ENCODE measurements at places on chromosomes 2 and 18.

DNA sequence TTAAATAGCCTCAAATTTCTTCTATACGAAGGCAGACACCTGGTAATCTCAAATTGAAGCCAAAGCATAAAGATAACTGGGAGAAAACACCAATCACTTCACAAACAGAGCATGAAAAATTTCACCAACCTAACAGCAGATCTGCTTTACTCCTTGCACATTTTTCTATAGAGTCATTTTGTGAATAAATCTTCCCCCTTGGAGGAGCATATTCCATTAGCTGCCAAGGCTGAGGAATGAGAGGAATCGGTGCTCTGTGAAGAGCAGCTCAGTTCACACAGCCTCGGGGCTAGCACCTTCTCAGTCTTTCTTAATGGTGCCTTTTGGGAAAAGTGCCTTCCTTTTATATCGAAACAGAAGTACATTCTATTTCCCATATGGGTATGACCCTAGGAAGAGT is 1313.7 kb upstream of the NRXN1 start:
- no peak for DNase-seq

GRCh38 chr2:3113769-3114168 is 263.8 kb downstream of the EIPR1 start:
- DNase-seq: no peak

- no peak for DNase-seq
Measured at GRCh38 chr2:237254911-237255578, 158.9 kb downstream of the COL6A3 start.

DNA sequence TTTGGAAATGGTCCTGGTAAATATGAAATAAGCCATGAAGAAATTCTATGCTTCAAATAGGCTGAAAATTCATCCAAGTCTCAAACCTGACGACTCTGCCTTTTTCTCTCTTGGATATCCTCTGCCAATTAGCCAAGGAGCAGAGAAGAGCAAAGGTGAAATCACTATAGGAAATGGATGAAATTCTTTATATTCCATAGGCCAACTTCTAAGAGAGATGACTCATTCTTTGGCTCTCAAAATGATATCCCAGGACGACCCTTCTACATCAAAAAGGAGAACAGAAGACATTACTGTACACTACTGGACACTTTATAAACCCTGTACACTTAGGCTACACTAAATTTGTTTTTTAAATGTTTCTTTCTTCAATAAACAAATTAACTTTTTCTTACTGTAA is 22.7 kb downstream of the PDE1A start:
- no peak for DNase-seq

DNA sequence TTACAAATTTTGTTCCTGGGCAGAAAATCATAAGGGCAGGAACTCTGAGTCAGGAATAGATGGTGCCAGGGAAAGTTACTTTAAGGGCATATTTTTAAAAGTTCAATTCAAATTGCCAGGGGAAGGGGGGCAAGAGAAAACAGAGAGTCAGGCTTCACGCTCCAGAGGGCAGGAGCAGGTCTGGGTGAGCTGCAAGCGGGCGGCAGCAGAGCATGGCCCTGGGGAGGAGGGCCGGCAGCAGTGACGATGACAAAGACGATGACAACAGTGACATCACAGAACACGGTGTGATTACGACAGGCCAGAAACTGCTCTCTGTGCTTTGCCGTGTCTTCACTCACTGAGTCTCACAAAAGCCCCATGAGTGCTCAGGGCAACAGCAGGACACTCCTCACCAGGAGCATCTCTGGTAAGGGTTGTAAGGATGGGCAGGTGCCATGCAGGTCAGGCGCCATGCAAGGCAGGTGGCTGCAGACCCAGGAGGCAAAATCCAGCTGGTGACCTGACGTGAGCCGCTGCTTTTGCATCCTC is 23.3 kb downstream of the CHST10 start:
- no peak for DNase-seq

DNA sequence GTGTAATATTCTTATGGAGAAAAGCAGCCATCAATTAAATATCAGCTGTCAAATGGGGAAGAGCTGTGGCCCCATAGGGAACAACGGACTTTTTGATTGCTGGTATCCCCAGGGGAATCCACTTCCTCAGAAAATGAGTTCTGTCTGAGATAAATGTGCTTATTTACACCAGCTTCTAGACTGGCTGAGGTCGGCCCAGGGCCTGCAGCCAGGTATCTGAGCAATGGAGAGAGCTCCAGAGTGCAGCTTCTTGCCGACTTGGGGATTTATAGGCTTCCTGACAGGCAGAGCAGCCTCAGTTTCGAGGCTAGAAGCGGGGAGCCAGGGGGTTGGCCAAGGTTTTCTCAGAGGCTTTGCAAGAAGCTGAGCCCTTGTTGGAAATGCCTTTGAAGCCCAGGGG is 67.2 kb downstream of the MCFD2 start:
- no peak for DNase-seq

- DNase-seq: no peak
Measured at GRCh38 chr2:65411056-65411795, 21.2 kb downstream of the SPRED2 start.

DNA sequence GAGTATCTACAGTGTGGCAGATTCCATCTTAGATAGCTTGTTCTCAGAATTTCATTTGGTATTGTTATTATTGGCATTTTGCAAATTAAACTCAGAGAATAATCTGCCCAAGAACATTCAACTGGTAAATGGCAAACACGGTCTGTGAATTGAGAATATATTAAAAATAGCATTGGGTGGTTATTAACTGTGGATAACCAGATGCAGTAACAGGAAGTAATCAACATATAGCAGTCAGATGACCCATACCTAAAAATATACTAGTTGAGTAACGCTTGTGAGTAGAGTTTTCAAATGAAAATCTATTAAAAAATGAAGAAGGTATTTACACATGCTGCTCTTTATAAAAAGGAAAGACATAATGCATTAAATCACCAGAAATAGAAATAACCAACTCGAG is 129.5 kb downstream of the ZNF804A start:
- no peak for DNase-seq

DNA sequence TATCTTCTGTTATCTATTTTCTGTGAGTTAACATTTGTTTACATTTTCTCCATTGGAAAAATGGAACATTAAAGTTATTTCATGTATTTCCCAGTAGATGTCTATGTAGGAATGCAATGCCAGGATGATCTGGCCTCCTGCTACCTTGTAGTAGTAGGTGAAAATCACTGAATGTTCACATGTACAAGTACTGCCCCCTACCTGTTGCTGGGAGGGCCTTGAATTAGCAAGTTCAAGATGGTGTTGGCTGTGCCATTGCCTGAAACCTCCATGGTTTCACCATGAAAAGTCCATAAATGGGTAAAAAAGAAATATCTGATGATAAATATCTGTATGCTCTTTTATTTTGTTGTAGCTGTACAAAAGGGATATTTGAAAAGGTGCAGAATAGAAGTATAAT is 30.7 kb downstream of the XRCC5 start:
- DNase-seq: peak; percentile 15

- no peak for DNase-seq
Measured at GRCh38 chr18:26287644-26288043, 61.4 kb downstream of the TAF4B start.

- no peak for DNase-seq
Measured at GRCh38 chr18:74529811-74530583, 4.3 kb upstream of the CNDP1 start.

GRCh38 chr2:31067259-31067658 is 71.0 kb downstream of the GALNT14 start:
- no peak for DNase-seq

DNA sequence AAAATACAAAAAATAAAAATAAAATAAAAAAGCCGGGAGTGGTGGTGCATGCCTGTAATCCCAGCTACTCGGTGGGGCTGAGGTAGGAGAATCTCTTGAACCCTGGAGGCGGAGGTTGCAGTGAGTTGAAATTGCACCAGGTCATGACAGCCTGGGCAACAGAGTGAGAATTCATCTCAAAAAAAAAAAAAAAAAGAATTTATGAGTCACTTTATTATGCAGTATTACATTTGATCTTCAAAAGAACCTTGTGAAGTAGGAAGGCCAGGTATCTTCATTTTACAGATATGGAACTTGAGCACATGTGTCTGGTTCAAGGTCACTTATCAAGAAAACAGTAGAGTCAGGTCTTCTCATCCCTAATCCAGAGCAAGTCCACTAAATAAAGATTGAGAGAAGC is 459.4 kb upstream of the HNRNPA3 start:
- DNase-seq: no peak

GRCh38 chr2:200689115-200689514 is 103.3 kb downstream of the AOX1 start:
- DNase-seq: no peak

DNA sequence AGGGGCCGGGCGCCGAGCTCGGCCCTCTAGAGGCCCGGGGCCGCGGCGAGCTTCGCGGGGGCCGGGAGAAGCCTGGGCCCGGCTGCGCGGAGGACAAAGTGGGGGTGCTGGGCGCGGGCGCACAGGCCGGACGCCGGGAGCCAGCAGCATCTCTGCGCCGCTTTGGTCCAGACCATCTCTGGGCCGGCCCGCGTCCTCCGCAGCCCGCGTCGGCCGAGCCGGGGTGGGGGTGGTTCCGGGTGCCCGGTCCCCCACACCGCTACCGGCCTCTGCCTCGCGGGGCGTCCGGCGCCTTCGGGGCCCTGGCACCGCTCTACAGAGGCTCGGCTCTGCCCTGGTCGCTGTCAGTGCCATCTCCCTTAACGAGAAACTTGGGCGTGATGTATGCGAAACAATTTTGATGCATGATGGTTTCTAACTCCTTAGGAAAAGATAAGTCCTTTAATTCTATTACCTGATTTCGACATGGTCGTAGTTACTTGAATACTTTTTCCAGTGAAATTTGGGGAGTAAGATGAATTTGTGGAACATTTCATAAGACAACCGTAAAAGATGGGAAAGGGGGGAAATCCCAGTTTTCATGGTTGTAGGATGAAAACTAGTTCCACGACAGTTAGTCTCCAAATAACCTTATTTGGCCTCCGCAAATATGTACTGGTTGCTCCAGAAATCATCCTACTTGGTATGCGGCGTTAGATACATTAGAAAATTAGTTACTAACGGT is 562 bp downstream of the TWSG1 start:
- DNase-seq: no peak

DNA sequence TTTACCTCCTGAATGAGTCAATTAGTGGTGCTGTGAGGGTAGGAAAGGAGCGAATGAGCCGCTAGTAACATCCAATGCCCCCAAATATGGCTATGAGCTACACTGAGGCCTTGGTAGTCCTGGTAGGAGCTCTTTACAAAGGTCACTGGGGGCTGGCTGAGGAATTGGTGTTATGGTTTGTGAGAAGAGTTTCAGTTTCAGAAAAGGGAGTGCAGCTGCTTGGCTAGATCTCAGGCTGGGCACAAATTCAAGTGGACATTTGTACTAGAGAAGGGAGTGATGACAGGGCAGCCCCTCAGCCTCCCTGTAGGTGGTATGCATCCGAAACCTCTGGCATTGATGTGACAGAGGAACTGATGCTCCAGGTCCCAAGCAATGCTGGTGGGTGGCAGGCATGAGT is 13.9 kb upstream of the PAIP2B start:
- no peak for DNase-seq

DNA sequence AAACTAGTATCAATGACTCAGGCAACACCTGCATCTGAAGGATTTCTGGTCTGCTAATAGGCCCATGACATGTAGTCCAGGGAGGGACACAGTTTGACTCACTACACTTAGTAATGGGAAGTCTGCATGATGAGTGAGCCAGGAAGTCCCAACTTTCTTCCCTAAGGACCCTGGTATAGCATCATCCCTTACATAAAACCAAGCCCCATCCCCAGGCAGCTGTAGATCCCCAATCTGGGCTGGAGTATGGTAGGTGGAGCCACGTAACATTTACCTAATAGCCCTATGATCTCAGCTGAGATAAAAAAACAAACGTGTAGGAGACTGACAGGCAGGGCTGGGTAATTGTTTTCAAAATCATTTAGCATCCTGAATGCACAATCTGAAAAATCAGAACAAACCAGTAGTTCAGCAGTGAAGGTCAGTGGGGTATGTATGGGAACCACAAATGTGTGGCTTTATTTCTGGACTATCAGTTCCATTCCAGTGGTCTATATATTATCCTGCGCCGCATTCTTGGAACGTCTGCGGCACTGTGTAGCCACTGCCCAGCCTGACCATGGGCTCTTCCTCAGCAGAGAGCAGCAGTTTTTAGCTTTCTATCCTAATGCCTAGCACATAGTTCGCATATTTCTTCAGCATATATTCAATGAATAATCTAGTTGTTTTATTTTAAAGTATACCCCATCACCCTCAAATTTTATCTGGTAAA is 33.5 kb downstream of the EPB41L3 start:
- DNase-seq: no peak

GRCh38 chr18:40437517-40437916 is 1517.5 kb upstream of the PIK3C3 start:
- no peak for DNase-seq

- no peak for DNase-seq
Measured at GRCh38 chr2:73000808-73001570, 70.5 kb downstream of the SFXN5 start.

DNA sequence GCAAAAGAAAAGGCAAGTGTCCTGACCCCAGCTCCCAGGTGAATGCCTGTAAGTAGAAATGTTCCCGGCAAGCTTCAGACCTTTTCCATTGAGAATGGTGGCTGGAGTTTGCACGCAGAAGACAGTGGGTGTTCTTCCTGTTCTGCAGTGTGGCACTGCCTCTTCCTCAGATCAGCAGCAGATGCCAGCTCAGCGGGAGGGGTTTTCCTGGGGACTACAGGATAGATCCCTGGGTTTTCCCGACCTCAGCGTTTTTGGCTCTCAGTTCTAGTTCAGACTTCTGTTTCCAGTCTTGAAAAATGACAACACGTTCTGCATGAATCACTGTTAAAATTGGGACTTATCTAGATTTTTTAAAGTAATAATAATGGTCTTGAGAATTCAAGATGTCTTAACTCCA is 39.2 kb downstream of the GRHL1 start:
- DNase-seq: no peak

GRCh38 chr2:118604371-118604770 is 243.1 kb downstream of the EN1 start:
- DNase-seq: no peak

- no peak for DNase-seq
Measured at GRCh38 chr2:133788386-133788785, 220.1 kb upstream of the NCKAP5 start.

- DNase-seq: no peak
Measured at GRCh38 chr2:223148516-223148915, 96.5 kb downstream of the KCNE4 start.

Measured in A549 (cell line).